Activated CD4-positive, CD25-positive, alpha-beta regulatory T cell treated with anti-CD3 and anti-CD28 coated beads, Interleukin-2, amount 50 U/mL, for 72 hours (primary cell): ENCODE measurements at places on chromosomes 1 and 21.

DNA sequence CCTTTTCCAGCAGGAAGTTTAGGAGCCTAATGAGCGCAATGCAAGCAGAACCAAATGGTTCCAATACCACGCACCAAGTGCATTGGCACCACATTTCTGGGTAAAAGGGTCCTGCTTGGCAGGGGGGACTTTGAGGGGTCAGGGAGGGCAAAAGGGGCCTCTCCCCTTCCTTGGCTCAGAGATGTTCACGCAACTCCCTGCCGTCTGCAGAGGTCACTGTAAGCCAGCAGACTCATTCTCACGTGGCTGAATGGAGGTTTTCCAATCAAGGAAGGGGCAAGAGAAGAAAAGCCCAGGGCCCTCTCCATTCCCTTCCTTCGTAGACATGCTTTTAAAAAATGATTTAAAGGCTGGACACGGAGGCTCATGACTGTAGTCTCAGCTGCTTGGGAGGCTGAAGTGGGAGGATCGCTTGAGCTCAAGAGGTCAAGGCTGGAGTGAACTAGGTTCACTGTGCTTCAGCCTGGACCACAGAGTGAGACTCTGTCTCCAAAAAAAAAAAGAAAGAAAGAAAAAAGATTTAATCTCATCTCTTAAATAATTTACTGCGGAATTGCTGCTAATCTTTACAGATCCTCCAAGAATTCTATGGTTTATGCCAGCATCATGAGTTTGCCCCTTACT lies 80.3 kb downstream of the RUNX3 start:
- DNase-seq: no peak

GRCh38 chr1:214715126-214715525 lies 112.1 kb downstream of the CENPF start:
- no peak for DNase-seq

DNA sequence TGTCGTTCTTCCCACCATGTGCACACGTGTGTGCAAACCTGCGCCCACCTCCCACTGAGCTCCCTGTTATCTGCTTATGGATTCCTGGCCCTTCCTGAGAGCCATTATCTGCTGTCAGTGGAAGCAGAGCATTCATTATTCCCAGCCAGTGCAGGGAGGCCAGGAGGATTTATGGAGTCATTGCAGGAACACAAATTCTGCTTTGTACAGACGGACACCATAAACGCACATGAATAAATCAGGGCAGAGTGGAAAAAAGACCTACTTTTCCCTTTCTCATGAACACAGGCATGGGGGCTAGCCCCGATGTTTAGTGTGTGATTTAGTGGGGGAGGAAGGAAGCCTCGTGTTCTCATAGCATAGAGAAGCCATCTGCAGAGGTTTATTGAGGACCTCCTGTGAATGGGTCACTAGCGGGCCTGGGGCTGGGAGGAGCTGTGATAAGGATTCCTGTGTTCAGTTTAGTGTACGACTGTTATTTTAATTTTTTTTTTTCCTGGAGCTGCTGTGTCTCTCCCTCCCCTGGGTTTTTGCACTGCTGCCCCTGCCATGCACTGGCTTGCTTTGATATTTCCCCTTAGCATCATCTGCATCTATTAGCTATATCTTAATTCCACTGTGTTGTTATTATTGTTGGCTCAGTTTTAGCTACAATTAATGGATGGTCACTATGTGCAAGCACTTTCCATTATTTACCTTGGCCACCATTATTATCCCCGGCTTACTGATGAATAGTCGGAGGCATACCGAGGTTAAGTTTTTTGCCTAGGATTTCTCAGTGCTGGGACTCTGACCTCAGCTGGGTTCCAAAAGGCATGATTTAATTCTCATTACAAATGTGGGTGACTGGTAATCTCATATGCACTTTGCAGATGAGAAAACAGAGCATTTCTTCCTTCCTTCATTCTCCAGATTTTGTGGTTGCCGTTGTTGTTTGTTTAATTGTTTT lies 33.0 kb downstream of the HUNK start:
- DNase-seq: no peak

GRCh38 chr1:211468595-211468994 lies 23.4 kb downstream of the RD3 start:
- no peak for DNase-seq

GRCh38 chr1:31567956-31568570 lies 8.3 kb upstream of the TINAGL1 start:
- no peak for DNase-seq

GRCh38 chr1:72851597-72851996 lies 569.3 kb upstream of the NEGR1 start:
- DNase-seq: no peak

GRCh38 chr1:227042292-227042691 lies 102.2 kb downstream of the COQ8A start:
- DNase-seq: no peak

- DNase-seq: no peak
These were observed 46.0 kb downstream of the DIP2A start for GRCh38 chr21:46504666-46505065.

DNA sequence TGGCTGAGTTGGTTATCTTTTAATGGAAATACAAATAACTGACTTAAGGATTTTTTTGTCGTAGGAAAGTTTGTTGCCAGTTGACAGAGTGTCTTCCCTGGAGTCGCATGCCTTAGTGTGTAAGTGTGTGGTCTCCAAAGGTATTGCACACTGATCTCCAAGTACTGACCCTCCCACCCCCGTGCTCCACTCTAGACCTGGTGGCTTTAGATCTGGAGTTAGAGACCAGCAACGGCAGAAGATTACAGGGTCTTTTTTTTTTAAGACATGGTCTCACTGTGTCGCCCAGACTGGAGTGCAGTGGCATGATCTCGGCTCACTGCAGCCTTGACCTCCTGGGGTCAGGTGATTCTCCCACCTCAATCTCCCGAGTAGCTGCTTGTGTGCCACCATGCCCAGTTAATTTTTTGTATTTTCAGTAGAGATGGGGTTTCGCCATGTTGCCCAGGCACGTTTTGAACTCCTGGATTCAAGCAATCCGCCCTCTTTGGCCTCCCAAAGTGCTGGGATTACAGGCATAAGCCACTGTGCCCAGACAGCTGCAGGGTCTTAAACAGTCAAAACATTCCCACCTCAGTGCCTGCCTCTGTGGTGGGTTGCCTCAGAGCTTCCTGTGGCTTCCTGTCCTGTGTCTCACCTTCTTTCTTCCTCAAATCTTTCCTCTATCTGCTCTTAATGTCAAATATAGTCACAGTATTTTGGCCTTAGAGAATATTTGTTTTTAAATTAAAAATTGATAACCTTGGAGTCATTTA lies 6.9 kb downstream of the TRAPPC10 start:
- DNase-seq: no peak

- DNase-seq: no peak
These were observed 40.9 kb downstream of the ALPL start for GRCh38 chr1:21550097-21550496.

DNA sequence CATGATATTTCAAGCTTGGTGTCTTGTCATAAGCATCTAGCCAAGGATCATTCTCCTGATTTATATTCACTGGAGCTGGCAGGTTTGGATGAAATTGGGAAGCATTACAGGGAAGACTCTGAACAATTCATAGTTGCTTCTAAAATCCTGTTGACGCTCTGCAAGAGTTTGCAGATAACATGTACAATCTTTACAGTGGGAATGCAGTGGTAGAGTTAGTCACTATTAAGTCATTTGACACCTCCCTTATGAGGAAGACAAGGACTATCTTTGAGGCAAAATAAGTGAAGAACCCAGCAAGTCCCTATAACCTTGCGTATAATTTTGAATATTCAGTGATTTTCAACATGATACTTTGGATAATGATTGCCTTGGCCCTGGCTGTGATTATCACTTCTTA lies 45.3 kb upstream of the CRB1 start:
- no peak for DNase-seq

GRCh38 chr1:1974834-1975233 lies 28.8 kb downstream of the CFAP74 start:
- no peak for DNase-seq

DNA sequence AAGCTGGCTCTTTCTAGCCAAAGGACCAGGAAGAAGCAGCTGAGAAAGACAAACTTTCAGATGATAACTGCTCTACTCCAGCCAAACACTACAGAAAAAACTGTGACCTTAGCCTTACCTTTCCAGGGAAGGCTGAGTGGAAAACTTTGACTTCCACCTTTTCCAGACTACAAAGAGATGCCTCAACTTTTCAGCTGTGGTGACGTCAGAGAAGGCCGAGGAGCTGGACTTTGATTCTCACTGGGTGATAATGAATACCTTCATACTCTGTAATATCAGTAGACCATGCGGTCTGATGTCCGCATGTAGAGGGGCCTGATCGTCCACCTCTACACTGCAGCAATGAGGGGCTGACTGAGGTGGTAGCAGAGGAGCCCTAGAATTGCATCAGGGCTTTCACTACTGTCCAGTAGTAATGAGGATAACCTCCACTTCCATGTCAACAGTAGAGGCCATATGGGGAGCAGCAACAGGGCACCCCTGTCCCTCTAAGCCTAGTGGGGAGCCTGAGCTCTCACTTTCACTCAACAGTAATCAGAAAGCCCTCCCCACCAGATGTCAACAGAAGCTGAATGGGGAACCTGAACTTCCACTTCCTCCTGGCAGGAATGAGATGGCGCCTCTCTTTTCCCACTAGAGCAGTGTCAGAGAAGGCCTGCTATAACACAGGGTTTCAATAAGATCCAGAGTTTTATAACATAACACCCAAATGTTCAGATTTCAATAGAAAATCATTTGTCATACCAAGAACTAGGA lies 28.4 kb upstream of the PADI1 start:
- no peak for DNase-seq

DNA sequence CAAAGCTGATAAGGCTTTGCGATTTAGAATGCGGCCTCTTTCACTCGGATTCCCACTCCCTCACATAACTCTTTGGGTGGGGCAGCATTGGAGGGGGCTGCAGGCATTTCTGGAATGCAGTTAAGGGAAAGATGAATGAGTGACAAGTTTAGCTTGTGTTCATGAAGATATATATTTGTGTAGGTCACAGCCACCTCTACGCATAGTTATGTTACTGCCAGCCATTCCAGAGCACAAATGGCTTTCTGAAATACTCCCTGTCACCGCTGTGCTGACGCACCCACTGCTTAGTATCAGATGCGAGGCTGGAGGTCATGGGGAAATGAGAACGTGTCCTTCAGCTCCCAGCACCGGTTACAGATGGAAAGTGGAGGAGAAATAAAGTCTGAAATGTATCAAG lies 54.1 kb upstream of the ATP1A1 start:
- DNase-seq: no peak

- DNase-seq: no peak
These were observed 8.6 kb downstream of the ST6GALNAC3 start for GRCh38 chr1:76083189-76083588.

DNA sequence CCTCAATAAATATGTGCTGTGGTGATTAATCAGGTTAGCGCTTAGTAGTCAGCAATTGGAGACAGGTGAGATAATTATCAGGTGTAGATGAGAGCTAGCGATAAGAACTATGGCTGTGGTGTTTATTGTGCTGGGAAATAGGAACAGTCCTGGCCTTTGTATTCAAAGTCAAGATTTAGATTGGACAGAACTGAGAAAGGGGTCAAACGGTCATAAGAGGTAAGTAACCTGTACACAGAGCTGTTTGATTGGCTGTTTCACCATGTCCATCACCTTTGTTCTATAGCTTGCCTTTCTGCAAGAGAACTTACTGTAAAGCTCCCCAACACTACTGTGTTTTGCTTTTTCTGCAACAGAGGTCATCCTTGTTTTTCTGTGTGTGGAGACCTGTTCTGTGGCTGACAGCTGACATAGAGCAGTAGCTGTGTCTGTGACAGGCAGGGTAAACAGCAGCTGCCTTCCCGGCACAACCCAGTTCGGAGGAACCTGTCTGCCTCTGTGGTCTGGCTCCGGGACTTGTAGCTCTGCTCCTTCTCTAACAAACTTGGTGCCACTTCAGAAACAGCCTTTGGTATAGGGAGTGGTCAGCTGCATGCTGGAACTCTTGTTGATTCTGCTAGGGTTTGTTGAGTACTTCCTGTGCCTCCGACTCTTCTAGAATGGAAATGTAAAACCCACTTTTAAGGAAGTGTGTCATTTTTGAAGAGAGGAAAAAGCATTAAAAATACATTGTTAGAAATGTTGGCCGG lies 21.1 kb upstream of the CDC42 start:
- no peak for DNase-seq

DNA sequence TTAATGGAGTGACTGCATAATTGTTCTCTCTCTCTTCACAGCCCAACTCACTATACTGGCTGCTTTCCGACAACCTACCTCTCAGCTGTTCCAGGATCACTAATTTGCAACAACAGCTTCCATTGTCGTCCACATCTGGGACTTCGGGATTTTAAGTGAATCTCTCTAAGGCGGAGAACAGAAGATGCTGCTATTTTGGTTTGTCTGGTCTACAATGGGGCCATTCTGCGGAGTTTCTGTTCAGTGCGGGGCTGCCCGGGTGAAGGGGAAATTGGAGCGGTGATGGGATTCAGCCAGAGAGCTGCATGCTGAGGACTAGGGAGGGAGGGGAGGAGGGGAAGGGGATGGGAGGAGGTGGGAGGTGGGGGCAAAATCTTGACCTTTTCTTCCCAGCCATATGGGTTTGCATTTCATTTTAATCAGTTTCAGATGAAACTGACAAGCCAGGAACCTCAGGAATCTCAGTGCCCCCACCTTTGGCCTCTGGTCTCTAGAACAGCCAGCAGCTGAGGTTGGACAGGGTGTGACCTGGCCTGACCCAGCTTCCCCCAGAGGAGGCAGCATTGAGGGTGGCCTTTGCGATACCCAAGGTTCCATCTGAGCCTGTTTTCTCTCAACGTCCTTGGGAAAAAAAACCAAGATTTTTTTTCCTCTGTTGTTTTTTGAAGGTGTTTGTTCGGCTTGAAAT lies 6.9 kb upstream of the SRP9 start:
- DNase-seq: no peak

DNA sequence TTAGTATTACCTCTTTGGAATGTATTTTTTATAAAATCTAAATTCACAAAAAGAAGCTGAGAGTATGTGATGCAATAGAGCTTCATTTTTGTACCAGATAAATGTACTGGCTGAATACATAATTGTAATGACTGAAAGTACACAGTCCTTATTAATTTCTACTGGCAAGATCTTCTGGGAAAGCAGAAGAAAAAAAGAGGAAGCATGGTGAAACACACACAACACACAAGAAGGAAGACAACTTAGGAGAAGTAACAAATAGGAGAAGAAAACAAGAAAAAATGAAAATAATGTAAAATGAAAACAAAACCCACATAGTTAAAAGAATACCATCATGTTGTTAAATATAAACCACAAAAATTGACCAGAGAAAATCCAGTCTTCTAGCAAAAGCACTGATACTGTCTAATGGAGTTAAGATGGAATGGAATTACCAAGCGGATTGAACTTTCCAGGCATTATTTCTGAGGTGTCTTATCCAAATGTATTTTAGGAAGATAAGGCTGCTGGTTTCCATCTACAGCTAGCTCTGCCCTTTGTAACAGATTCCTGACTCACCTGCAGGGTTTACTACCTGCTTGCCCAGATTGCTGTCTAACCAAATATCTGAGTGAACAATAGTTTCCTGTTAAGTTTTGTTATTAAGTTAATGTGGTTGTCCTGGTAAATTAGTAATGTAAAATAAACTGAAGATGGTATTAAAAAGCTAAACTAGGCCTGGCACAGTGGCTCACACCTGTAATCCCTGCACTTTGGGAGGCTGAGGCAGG lies 4.5 kb upstream of the COP1 start:
- no peak for DNase-seq

- DNase-seq: no peak
These were observed 99.6 kb downstream of the DENND1B start for GRCh38 chr1:197675583-197676208.
